ENCODE measurements at places on chromosomes 7 and 10.

GRCh38 chr7:127366680-127367079 is 25.8 kb downstream of the ZNF800 start:
- no peak for DNase-seq

- no peak for DNase-seq
Observed at GRCh38 chr10:117726596-117727295, 184.2 kb downstream of the EMX2 start.

DNA sequence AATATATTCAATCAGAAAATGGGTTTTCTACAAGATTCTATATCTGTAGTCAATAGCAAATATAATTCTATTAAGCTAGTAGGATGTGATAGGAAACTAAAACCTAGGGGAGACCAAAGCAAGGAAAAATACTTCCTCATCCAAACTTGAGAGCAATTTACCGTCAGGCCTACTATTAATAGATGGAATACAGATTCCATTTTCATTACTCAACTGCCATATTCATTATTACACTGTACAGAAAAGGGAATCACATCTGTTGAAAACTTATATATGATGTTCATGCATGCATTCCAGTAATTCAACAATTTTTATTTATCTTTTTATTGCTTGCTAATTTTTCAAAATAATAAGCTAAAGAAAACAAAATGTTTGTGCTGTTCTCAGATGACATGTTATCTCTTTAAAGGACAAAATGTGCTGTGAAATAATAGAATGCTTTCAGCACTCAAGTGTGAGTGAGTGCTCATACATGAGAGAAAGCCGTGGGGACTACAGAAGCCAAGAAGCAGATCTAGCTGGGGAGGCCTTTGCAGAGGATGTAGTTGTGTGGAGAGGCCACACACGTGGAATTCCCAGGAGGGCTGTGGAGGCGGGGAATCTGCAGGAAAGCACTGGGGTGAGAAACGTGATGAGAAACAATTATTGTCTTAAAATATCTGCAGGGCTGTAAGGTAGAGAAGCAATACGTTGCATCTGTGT is 110.0 kb downstream of the EGFR start:
- peak; percentile 11 for DNase-seq

DNA sequence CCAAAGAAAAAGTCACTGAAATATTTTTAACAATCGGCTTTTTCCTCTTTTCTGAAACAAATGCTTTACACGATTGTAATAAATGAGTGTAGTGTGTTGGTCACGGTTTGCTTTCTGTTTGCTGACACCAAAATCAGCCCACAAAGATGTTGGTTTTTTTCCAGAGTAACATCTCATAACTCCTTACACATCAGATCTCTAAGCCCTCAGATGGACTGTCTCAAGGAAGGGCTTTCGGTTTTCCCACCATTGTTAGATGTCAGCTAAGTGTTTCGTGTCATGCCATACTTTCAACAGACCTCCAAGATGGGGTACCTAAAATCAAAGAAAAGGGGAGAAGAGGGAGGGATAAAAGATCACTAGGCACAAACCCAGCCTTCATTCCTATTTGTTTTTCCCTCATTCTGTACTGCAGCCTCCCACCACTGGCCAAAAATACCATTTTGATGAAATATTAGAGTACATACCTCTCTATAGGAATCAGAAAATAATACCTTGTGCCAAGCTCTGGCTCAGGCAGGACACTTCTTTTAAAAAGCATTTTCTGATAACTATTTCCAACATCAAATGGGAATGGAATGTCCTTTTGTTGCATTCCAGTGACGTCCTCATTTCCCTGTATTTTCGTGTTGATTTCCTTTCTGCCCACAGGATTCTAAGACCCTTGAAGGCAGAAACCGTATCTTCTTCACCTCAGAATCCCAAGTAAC is 159.1 kb downstream of the DGKI start:
- no peak for DNase-seq

- DNase-seq = peak; percentile 32
Observed at GRCh38 chr7:73577627-73578341, 595 bp downstream of the TBL2 start.

GRCh38 chr7:29335188-29336083 is 140.9 kb downstream of the CHN2 start:
- DNase-seq = no peak

- no peak for DNase-seq
Observed at GRCh38 chr7:127901895-127902703, 129.1 kb downstream of the LRRC4 start.

DNA sequence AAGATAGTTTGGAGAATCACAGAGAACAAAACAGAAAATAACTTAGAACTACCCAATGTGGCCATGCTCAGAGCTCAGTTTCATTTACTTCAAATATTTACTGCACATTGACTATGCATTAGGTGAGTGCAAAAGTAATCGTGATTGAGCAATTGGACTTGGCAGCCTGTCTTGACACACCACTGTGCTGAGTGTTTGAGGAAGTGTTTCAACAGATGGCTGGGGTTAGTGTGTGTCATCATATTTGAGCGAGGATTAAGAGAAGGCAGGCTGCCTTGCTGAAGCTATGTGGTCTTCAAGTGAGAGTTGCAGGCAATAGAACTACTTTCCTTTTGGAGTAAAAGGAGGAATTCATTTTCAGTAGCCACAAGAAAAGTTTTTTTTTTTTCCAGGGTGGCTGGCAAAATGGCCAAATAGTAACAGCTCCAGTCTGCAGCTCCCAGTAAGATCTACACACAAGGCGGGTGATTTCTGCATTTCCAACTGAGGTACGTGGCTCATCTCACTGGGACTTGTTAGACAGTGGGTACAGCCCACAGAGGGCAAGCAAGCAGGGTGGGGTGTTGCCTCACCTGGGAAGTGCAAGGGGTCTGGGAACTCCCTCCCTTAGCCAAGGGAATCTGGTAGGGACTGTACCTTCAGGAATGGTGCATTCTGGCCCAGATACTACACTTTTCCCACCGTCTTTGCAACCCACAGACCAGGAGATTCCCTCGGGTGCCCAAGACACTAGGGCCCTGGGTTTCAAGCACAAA is 37.6 kb downstream of the AKR1C4 start:
- peak; percentile 75 for DNase-seq

DNA sequence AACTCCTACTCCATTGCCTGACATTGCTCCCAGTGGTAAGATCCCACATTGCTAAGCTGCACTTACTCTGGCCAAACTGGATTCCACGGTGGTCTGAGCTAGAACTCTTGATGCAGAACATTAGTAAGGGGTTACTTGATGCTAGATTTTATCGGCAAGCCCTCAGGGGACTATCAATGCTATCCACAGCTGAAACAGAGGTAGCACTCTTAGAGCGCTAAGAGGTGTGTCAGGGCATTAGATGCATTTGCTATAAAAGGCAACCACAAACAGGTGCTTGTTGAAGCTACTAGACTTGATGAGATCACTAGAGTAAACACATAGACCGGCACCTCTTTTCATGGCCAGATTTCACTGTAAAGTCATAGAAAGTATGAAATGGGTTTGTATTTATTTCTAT is 116.3 kb downstream of the MDFIC start:
- DNase-seq = peak; percentile 15

DNA sequence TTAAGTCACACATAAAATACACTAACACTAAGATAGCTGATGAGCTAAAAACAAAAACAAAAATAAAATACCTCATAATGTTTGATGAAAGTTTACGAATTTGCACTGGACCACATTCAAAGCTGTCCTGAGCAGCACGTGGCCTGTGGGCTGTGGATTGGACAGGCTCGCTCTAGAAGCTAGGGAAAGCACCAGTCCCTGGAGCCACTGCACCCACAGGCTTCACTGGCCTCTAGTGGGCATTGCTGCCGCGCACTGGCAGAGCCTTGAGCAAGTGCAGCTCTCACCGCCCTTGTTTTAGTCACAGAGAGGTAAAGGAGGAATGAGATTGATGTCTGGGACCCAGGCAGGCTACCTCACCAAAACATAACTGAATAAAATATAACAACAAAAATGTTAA is 67.6 kb downstream of the PAX2 start:
- DNase-seq = no peak

- no peak for DNase-seq
Observed at GRCh38 chr10:7435674-7436073, 24.8 kb upstream of the SFMBT2 start.

- DNase-seq = no peak
Observed at GRCh38 chr10:1665021-1665661, 72.2 kb downstream of the ADARB2 start.

GRCh38 chr10:102297101-102297500 is 51.8 kb downstream of the GBF1 start:
- no peak for DNase-seq

- peak; percentile 13 for DNase-seq
Observed at GRCh38 chr7:12670000-12670729, 17.3 kb upstream of the ARL4A start.

DNA sequence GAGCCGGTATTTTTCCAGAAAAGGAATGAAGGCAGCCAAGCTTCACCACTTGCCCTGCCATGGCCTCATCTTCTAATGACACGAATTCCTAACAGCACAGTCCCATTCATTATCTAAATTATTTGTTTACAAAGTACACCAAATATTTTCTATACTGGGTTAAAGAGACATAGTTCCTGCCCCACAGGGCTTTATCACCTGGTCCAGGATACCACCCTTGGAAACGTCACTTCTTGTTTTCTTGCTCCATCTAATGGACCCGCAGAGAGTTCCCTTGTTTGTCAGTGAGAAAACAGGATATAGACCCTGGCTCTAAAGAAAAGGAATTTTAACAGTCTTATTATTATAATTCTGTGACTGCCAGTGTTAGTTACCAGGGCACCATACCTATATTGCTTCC is 1165.4 kb downstream of the GATA3 start:
- DNase-seq = no peak

DNA sequence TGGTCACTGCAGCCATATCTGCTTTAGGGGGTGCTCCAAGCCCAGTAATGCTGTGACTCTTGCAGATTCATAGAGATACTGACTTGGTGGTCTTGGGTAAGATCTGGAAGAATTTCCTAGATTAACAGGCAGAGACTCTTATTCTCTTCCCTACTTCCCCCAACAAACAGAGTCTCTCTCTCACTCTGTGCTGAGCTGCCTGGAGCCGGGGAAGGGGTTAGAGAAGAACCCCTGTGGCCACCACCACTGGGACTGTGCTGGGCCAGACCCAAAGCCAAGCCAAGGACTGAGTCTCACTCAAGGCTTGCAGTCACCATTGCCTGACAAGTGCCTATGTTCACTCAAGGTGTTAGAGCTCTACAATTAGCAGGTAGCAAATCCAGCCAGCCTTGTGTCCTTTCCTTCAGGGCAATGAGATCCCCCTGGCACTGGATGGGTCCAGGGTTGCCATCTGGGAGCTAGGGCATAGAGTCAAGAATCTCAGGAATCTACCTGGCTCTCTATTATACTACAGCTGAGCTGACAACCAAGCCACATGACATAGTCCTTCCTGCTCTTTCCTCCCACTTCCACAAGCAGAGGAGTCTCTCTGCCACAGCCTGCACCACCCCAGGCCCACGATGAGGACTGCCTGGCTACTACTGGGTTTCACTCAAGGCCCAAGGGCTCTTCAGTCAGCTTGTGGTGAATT is 41.4 kb upstream of the TECTB start:
- no peak for DNase-seq

DNA sequence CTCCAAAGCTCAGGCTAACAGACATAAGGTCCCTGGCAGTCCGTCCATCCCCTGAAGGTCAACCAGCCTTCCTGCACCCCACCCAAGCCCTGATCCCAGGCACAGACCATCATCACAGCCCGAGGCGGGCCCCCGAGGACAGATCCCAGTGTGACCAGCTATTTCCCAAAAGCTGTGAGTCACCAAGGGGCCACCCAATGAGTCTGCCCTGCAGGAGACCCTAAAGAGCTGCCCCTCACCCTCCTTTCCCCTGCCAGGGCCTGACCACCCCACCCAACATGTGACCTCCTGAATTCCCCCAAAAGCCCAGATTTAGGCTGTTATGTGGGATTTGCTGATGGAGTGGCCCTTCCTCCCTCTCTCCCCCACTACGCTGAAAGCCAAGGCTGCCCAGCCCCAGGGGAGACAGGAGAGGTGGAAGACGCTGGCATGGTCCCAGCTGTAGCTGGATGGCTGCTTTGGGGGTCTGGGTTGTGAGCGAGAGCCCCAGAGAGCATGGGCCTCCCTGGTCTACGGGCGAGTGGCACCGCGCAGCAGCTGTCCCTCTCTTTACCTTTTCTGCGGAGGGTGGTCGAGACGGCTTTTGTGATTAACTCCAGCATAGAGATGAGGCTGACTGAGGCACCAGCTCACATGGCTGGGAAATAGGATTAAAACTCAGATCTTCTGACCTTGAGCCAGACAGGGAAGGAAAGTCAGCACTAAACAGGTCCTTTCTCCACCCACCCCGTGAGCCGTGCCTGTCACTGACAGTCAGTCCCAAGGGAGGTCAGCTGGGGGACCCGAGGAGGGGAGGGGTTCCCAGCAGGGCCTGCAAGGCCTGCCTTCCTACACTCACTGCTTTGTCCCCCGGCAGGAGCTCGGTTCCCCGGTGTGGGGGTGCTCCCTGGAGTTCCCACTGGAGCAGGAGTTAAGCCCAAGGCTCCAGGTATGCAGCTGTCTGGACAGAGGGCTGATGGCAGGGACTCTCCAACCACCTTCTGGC is 16.7 kb downstream of the ELN start:
- DNase-seq = peak; percentile 27

- DNase-seq = no peak
Observed at GRCh38 chr7:158786898-158787297, 42.4 kb downstream of the ESYT2 start.

- DNase-seq = peak; percentile 73
Observed at GRCh38 chr10:132183046-132183445, 3.7 kb upstream of the DPYSL4 start.

DNA sequence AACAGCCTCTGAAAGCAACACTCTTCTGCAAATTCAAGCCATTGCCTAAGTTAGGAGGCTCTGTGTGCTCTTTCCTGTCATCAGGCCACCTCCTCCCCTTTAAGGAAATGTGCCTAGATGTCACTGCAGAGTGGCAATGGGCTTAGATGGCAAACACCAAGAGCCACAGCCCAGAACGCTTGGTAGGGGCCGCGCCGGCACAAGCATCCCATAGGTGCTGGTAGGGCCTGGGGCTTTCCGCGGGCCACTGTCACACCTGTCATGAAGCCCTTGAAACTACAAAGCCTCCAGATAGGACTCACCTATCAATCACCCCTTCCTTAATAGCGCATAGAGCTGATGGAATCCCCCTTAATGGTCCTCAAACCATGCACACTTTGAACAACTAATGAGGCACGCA is 299.9 kb downstream of the GRID1 start:
- DNase-seq = no peak

GRCh38 chr7:66768865-66769832 is 28.6 kb downstream of the RABGEF1 start:
- no peak for DNase-seq

GRCh38 chr7:98668255-98668654 is 51.2 kb downstream of the NPTX2 start:
- peak; percentile 28 for DNase-seq

DNA sequence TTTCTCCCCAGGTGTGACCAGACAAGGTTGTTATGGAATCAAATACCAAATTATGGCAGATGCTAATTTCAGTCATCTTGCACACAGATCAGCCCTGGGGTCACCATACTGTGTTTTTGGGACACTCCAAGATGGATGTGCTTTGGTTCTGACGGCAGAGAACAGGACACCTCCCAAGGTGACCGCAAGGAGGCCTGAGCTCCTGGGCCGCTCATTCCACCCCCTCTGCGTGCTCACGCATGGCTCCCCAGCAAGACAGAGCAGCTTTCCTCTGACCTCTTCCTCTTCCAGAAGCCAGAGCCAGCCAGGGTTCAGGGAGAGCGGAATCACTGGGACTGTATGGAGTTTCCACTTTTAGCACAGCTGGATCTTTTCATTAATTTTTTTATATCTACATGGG is 402.8 kb downstream of the DNAJB6 start:
- no peak for DNase-seq

- DNase-seq = no peak
Observed at GRCh38 chr7:716636-717035, 9.9 kb upstream of the DNAAF5 start.

- DNase-seq = no peak
Observed at GRCh38 chr7:27132214-27132613, 1.7 kb upstream of the HOXA4 start.
